Stimulated activated CD4-positive, alpha-beta T cell treated with anti-CD3 and anti-CD28 coated beads, Interleukin-2, amount 100 ng/mL, for 24 hours (primary cell): ENCODE measurements at places on chromosomes 2 and 18.

- no peak for DNase-seq
Measured at GRCh38 chr2:215454519-215455246, 18.8 kb upstream of the FN1 start.

DNA sequence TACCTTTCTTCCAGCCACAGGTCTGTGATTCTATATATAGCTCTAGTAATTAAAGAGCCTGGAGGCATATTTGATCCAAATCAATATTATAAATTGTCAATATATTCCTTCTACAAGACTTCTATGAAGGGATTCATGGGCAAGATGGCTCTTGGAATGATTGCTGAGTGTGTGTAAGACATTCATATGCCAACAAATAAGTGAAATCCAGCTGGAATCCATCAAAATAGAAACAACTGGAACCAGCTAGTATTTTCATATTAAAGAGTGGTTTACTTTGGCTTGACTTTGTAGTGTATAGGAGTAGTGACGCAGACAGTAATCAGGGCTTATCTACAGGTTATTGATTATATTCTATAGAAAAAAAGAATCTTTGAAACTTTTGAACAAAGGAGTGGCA lies 83.4 kb downstream of the CALCRL start:
- DNase-seq = no peak

- no peak for DNase-seq
Measured at GRCh38 chr18:55243857-55244256, 284.6 kb upstream of the CCDC68 start.

- DNase-seq = no peak
Measured at GRCh38 chr2:108447947-108448677, 894 bp upstream of the GCC2 start.

- no peak for DNase-seq
Measured at GRCh38 chr18:73752546-73752945, 395.1 kb downstream of the FBXO15 start.

- DNase-seq = peak; percentile 58
Measured at GRCh38 chr18:13216092-13216582, 2.4 kb upstream of the LDLRAD4 start.

- DNase-seq = peak; percentile 3
Measured at GRCh38 chr2:100625717-100626116, 62.9 kb downstream of the PDCL3 start.

DNA sequence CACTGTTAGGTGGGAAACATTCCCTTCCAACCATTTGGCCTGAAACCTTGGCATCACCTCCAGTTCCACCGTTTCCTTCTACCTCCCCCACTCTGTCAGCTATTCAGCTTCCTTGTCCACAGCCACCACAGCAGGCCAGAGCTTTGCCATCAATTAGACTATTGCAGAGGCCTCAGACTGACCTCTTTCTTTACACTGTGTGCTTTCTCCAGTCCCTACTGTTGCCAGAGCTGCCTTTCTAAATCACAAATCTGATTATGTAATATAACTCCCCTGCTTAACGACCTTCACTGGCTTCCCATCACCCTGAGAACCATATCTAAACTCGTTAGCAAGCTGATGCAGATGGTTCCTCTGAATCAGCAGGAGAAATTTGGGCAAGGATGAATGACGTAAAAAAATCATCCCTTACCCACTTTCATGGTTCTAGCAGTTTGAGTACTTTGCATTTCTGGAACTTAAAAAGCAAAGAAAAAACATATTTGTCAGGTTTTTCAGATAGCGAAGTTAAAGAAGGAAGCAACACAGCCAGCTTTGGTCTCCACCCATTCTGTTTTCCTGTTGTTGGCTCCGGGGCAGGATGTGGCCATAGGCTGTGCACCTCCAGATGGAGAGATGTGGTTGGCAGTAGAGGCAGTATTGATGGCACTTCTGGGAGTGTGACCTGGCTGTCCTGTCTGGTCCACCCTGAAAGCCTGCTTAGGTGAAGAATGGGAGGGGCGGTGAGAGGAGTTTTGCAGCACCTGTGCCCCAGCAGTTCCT lies 422.1 kb downstream of the PARD3B start:
- DNase-seq = peak; percentile 22

DNA sequence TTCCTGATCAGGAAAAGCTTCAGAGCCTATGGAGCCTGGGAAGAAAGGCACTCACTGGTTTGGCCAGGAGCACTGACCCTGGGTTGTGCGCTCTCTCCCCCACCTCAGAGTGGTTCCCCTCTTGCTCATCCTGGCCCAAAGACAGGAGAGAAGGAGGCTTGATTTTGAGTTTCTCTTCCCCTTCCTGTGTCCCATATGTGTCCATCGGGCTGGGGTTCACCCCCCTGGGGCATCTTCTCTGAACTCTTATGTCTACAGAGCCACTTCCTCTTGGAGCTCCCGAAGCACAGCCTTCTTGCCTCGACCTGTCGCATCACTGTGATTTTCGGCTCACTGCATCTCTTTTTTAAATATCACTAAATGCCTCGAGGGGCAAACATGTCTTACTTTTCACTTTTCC lies 692.3 kb downstream of the RNF144A start:
- no peak for DNase-seq

DNA sequence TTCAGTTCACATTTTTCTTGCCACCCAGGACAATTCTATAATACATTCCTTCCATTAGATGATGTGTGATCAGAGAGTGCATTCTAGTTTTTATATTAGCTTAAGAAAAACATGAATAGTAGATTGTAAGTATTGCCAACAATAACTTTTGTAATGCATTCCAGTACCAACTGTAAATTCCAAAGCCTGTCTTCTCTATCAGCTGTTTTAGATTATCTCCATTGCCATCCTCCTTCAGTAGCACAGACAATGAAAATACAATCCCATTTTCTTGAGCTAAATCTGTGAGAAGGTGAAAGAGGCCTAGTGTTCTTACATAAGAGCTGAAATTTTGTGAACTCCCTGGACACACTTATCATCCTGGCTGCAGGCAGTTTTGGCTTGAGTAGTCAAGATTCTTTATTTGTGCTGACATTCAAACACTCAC lies 103.9 kb downstream of the CCBE1 start:
- DNase-seq = no peak

GRCh38 chr2:168056242-168056787 lies 191.1 kb downstream of the STK39 start:
- DNase-seq = no peak

- DNase-seq = no peak
Measured at GRCh38 chr18:8049147-8049546, 482.0 kb downstream of the PTPRM start.

DNA sequence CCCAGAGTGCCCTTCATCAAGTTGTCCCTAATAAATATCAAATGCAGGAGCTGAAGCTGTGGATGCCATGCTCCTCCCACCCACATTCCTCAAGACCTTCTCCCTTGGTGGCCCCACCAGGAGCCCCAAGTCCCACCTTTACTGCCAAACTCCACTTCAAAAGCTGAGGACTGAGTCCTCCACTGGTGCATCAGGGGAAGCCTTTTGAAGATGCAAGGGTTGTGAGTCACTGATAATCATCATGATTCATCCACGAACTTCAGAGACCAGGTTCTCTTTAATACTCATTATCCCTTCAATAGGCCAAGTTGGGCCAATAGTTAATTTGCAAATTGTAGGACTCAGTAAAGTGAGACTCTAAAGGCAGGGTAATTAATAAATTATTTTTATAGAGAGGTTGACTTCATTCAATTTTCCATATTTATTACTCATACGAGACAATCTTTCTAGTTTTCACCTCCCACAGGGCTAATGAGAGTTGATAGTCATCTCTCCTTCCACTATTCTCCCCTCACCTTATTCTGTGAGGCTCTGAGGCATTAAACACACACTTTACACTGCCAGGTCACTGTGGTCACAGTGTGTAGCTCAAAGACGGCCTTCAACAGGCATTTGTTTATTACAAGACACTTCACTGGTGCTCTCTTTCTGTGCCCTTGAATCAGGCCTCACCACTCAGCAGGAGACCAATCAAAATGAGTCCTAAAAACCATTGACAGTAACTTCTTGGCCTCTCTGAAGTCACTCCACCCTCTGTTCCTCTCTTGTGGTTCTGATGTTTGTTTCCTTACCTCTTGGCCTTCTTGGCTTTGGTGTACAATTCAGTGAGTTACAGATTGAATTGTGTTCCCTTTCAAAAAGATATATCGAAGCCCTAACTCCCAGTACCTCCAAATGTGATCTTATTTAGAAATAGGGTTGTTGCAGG lies 99.9 kb downstream of the TRIB2 start:
- DNase-seq = peak; percentile 6

DNA sequence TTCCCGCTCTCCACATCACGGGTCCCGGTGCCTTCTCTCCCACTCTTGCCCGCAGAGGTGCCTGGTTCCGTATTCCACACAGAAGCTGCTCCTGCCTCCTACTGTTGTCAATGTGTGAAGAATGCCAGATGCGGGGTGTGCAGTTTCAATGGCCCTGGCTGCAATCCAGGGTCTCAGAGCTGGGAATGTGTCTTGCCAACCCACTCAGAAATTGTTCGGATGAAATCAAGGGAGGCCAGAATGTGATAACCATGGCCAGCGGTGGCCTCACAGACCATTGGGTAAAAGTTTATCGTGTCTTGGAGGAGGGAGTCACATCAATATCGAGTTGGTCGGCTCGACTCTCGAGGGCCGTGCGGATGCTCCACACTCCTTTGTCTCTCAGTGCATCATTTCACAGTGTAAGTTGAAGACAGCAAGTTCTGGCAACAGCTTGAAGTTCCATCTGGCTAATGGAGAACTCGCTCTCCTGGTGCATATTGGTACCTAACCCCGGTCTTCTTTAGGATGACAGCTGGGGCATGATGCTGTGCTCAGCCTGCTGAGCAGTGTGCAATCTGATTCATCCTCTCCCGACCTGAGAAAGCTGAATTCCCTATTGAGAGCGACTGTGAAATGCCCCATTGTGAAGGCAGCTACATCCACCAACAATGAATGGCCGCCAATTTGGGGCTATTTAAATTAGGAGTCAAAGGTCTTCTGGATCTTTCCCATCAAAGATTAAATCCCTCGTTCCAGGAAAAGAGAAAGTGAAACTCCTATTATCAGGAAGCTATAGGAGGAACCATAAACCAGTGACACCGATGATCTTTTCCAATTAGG lies 389.0 kb downstream of the SOX11 start:
- no peak for DNase-seq

- DNase-seq = no peak
Measured at GRCh38 chr2:3857576-3857975, 154.2 kb downstream of the DCDC2C start.

DNA sequence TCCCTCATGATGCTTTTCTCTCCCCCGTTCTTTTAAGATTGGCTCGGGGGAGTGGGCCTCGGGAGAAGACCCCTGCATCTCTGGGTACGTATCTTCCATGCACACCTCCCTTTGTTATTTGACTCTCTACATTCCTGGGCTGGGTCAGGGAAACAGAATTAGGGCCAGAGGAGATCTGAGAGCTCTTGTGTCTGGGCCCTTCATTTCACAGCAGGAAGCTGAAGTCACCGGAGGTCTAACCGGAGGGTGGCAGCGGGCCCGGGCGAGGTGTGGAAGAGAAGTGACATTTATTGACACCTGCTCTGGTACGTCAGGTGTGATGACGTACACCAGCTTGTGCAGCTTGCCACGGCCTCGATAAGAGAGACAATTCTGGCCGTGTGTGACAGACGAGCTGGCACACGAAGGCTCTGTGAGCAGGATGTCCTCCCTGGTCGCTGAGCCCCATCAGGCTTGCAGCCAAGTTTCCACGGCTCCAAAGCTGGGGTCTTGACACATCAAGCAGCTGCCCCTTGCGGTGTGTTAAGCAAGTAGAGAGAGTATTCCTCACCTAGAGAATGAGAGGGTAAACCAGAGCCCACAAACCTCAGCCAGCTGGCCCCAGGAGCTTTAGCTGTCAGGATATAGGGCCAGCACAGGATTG lies 30.4 kb downstream of the TOGARAM2 start:
- peak; percentile 54 for DNase-seq

DNA sequence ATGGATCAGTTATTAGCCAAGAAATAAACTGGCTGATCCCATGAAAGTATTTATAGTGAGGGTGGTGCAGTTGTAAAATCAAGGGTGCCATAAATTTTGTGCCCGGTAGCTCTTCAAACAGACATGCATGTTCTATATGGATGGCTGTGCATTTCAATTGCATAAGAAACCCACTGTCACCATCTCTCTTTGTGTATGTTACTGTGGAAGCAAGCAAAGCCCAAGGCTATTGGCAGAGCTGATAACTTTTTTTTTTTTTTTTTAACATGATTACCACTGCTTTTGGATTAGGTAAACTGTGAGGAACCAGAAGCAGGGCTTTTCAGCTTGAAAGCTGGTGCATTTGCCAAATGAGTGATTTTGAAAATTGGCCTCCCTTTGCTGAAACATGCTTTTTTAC lies 332.6 kb downstream of the SOX11 start:
- DNase-seq = no peak

DNA sequence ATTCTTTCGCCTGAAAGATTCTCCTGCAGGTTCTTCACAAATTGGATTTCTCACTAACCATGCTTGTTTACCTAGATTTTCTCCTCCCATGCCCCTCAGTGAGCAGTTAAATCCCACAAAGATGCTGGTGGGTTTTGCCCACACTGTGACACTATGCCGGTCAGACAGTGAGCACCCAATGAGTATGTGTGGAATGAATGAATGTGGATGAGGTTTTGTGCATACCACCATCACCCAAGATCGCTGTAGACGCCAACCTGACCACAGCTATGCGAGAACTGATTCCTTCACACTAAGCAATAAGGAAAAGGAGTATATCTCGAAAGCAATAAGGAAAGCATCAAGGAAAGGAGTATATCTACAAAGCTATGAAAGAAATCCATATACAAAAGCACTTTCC lies 116.7 kb downstream of the PID1 start:
- no peak for DNase-seq

- DNase-seq = no peak
Measured at GRCh38 chr2:62556086-62556485, 50.1 kb upstream of the TMEM17 start.

DNA sequence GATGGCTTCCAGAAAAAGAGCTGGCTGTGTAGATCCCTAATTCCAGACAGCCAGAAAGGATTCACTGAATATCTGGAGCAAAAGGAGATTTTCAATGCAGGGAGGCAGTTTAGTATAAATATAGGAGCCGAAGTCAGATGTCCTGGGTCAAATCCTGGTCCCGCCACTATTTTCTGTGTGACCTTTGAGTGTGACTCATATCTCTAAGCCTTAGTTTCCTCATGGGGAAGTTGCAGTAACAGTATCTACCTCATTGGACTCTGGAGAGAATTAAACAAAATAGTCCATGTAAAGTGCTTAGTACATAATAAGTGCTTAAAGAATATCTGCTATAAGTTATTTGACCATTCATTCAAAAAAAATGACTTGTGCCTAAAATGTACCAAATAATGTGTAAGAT lies 52.1 kb upstream of the ITGA6 start:
- no peak for DNase-seq
